NCI-H526 (cell line): ENCODE measurements at places on chromosomes 7 and 10.

DNA sequence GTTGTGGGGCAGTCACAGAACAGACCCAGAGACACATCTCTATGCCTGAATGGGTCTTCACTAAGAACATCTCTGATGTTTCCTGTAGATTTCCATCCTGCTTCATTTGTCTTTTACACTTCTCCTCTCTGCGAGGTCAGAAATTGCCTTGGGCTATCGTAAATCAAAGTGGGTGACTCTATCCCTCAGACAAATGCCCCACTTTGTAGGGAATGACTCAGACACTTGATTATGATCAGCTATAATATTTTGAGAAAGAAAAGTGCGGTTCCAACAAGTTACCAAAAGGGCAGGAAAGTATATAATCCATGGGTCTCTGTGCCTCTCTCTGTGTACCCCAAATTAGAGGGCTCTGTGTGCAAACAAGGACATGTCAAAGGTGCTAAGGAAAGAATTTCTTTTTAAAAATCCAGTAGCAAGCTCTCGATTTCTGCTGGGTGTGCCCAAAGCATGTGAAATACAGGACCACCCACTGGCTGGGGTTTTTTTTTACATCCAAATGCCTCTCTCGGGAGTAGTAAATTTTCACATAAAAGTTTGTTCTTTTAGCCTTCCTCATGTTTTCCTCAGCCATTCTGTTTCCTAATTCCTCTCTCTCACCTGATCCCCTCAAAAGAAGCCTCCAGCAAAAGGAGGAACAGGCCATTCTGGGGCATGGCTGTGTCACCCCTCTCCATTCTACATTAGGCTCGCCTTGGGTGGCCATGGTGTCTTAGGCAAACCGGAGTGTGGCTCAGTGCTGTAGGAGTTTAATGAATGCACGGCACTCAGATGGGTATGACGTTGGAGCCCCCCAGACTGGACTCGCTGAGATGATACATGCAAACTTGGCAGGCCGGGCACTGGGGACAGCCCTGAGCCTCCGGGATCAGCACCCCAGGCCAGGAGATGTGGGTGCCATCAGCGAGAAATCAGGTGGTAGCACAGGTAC lies 6.3 kb upstream of the OPN4 start:
- no peak for DNase-seq

- no peak for DNase-seq
Measured at GRCh38 chr10:28890121-28890950, 213.0 kb downstream of the BAMBI start.

DNA sequence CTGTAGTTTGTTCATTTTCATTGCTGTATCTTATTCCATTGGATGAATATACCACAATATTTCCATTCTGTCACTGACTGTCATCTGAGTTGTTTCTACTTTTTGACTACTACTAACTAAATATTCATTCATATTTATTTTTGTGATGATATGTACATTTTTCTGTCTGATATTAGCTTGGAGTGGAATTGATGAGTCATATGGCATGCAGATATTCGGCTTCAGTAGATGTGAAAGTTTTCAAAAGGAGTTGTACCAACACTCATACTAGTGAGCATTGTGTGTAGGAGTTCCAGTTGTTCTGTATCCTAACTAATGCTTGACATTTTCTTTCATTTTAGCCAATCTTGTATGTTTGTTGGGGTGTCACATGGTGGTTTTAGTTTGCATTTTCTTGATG lies 7.7 kb downstream of the RUNDC3B start:
- no peak for DNase-seq

DNA sequence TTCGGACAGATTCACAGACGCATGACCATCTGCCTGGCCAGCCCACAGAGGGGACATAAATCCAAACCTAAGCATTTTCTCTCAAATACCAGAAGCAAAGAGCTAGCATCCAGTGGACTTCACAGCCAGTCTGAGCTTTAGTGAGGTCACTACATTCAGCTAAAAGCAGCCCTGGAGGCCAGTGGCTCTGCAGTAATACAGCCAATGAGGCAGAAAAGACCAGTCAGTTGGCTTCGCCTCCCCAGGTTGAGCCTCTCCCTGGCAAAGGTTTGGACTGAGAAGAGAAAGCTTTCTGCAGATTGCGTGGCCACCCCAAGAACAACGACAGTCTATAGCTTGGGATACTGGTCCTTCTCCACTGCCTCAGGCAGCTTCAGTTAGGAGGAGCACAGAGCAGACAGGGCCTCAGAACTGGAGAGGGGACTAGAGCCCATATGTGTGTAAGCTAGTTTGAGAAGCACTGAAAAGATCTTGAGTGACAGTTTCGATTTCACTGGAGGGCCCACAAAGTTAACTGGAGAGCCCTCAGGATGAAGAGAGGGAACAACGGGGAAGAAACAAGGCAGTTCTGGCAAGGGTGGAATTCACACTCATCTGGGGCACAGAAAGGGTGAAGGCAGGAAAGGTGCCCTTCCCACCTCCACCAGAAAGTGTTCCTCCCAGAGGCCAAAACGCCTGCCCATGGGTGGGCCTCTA lies 3.8 kb downstream of the WDR91 start:
- DNase-seq: no peak

GRCh38 chr7:7099584-7100014 lies 82.7 kb upstream of the C1GALT1 start:
- DNase-seq: no peak

DNA sequence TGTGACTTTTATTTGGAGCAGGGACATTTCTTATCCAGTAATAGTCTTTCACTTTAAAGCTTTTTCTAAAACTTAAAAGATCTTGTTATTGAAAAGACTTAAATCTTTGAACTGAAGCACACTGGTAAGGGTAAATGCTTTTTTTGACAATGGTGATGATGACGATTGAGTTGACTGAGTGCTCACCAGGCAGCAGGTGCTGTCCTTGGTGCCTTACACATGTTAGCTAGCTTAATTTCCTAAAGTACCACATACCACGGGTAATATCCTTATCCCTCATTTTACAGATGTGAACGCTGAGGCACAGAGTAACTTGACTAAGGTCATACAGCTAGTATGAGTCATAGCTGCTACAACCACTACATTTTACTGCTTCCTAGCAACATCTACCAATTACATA lies 200.0 kb downstream of the XPNPEP1 start:
- DNase-seq: no peak

- no peak for DNase-seq
Measured at GRCh38 chr10:35546824-35547225, 58.3 kb upstream of the GJD4 start.

DNA sequence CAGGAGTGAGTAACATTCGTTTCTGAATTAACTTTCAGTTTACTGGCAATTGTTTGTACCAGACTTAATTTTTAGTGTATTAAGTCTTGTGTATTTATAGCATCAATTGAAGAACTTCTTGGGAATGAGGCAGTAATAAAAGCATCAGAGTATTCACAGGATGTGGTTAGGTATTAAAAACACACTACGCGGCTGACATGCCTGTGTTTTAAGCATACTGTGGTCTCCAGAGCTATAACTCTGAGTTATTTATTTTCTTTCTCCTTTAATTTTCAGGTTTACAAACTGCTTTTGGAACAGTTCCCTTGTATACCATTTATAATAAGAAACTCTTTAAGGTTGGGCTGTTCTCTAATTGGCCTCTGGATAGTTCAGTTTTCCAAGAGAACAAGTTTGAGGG lies 626.1 kb upstream of the NRG3 start:
- DNase-seq: no peak

- no peak for DNase-seq
Measured at GRCh38 chr10:103177123-103177522, 15.9 kb downstream of the NT5C2 start.

DNA sequence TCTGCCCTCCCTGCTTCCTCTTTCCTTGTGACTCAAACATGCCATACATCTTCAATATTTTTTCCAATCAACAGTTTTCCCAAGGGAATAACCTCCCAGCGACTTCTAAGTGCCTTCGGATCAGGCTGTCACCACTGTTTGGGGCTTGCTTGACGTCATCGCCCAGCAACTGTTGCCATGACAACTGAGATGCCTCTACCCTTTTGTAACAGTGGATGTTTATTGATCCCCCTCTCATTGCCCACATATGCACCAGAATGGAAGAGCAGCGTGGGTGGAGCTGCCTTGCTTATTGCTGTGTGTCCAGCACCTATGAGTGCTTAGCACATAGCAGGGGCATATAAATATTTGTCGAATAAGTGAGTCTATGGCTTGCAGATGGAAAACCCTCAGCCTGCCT lies 14.4 kb downstream of the FFAR4 start:
- no peak for DNase-seq

- DNase-seq: no peak
Measured at GRCh38 chr10:123526356-123527064, 139.6 kb upstream of the GPR26 start.

DNA sequence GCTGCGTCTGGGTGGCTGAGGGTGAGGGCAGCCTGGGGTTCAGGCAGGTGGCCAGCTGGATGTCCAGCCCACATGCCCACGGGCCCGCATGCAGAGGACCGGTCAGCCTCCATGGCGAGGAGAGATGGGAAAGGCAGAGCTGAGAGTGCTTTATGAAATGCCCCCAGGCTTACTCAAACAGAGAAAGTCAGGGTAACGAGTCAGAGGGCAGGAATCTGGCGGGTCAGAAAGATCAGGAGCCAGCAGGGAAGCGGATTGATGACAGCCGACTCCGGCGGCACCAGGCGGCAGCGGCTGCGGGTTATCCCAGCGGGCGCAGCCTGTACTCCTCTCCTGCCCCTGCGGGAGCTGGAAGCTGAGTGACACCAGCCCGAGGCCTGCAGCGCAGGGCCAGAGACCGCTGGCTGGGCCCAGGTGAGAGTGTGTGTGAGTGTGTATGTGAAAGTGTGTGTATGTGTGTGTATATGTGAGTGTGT lies 13.4 kb downstream of the SLC13A4 start:
- no peak for DNase-seq

- DNase-seq: no peak
Measured at GRCh38 chr7:34886856-34887255, 150.4 kb downstream of the DPY19L1 start.

DNA sequence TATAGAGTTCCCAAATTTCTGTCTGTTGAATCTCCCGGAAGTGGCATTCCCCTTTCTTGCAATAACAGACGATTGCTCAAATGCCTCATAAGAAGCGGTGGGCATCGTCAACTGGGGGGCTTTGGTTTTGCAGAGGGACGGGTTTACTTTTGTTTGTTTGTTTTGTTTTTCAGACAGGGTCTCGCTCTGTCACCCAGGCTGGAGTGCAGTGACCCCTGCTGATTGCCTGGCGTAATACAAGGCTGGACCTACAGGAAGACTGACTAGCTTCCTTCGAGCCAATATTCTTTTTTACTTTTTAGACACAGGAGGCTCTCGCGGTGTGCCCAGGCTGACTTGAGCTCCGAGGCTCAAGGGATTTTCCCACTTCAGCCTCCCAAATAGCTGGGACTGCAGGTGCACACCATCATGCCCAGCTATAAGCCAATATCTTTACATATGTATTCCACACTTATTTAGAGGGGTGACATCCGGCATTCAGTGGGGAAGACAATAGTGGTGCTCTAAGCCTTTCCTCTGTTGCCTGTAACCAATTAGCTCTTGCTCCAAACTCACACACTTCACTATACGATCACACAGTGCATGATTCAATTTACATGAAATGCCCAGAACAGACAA lies 58.1 kb downstream of the FHIP2A start:
- DNase-seq: no peak

GRCh38 chr10:98456043-98456570 lies 9.4 kb upstream of the HPS1 start:
- DNase-seq: no peak

- DNase-seq: no peak
Measured at GRCh38 chr7:98656899-98657298, 39.8 kb downstream of the NPTX2 start.

DNA sequence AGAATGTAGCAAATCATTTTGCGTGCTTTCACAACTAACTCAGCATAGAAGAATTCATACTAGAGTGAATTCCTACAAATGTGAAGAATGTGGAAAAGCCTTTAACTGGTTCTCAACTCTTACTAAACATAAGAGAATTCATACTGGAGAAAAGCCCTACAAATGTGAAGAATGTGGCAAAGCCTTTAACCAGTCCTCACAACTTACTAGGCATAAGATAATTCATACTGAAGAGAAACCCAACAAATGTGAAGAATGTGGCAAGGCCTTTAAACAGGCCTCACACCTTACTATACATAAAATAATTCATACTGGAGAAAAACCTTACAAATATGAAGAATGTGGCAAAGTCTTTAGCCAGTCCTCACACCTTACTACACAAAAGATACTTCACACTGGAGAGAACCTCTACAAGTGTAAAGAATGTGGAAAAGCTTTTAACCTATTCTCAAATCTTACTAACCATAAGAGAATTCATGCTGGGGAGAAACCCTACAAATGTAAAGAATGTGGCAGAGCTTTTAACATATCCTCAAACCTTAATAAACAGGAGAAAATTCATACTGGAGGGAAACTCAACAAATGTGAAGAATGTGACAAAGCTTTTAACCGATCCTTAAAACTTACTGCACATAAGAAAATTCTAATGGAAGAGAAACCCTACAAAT lies 40.8 kb downstream of the ZNF107 start:
- no peak for DNase-seq

- DNase-seq: no peak
Measured at GRCh38 chr7:8149222-8149621, 112.7 kb downstream of the ICA1 start.

DNA sequence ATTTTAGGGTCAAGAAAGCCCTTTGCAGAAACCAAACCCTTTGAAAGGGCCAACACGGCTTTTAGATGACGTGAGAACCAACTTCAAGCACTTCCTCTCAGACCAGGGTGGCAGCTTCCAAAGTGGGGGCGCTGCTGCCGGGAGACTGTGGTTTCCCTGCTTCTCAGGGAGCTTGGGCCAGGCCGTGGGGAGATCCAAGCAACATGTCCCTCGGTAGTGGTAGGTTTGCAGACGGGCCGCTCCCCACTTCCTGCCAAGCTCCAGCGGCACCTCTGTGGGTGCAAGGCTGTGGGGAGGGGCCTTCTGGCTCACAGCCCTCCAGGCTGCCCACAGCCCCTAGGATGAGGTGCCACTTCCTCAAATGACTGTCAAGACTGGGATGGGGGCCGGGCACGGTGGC lies 132.4 kb downstream of the FAM53B start:
- no peak for DNase-seq

DNA sequence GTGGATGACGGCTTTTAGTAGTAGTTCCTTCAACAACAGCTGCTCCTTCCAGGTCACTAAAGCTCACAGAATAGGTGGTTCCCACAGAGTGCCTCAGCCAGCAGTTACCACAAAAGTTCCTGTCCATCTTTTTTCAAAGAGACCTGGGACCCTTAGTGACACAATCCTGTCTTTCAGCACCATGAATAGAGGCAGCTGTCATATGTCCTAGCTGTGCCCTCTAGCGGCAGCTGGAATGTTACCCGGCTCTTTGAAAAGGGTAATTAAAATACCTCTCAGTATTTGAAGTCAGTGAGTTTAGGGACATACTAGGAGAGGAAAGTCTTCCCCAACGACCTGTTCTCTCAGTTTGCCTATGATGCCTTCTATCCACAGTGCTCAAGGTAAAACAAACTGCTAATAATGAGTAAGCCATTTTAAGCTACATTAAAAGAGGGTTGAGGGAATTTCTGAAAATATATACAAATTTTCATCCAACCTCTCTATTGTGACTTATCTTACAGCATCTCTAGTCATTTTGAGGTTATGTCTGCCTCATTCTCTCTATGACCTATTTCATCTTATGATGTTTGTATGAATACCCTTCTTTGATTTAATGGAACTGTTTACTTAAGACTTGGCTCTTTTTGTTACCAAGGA lies 290.8 kb downstream of the NXPH1 start:
- DNase-seq: peak; percentile 63
